ENCODE measurements at places on chromosomes 7 and 10.
A peak's percentile ranks its signal among the peaks of the same experiment; 100 is the strongest.

DNA sequence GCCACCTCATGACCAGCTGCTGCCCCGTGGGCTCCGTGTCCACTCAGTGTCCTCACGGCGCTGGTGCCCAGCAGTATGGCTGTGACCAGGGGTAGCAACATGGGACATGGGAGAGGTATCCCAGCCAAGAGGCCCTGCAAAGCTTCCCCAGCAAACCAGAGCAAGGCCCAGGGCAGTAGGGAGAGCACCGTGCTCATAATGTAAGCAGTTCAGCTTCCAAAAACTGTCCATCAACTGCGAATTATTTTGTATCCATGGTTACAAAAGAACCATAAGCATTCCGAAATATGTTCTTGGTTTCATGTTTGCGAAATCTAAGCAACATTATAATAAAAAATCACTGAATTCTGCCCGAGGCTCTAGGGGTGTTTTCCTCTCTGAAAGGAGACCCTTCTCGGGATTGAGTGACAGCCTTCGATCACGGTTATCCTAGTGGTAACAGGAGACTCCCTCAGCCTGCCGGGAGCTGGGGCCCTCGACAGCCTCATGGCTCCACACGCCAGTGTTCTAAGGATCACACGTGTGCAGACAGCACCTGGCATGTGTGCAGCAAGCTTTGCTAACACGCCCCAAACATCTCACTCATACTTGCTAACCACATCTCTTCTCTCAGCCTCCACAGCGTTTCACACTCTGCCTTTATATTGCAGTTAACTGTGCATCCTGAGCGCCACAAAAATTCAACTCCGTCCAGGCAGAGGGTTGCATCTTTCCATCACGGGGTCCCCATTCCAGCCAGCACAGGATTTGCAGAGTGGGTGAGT is 117.6 kb downstream of the DIP2C start:
- DNase-seq, result no peak

GRCh38 chr7:135933509-135934188 is 43.5 kb downstream of the MTPN start:
- DNase-seq, result no peak

DNA sequence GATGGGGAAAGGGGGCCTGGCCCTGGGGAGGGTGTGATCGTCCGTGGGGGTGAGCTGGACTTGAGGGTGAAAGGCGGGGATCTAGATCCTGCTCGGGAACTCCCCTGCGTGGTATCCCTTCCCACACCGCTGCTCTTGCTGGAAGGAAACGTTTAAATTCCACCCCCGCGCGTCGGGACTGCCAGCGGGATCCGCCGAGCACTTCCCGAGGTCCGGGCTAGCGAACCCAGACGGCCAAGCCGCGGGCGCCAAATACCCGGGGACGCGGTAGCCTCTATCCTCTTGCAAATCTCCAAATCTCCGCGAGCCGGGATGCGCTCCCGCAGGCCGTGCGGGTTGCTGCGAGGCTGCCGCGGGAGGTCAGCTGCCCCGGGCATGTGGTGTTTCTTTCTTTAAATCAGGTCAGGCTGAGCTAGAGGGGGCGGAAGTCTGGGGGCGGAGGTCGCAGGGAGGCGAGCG is 904 bp downstream of the NPTX2 start:
- DNase-seq, result no peak

DNA sequence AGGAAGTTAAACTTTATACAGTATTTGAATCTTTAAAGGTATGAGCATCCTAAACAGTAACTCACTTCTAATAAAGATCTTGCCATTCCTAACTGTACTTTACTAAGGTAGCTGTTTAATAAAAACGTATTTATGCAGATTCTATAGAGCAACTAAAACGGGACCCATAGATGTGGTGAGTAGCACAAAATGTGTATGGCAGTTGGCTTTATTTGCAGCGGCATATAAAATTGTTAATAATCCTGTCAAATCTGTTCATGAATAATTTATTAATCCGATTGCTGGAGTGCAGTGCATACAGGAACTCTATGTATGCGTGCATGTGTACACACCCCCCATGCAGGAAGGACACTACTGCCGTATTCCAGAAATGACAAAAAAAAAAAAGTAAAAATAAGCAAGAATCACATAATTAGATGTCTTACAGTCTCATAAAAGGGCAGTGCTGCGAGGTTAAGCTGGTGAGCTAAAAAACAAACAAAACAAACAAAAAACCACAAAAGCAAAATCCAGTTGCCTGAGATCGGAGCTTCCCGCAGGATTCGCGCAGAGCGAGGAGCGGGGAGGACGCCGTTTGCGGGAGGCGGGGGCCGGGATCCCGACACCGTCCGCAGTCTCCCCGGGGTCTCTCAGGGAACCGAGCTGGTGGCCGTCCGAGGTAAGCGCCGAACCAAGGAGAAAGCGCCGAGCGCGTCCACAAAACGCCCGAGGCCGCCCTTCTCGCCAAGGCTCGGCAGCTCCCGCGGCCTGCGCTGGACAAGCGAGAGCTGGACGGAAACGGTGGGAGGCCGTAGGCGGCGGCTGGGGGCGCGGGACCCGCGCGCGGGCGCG is 518 bp upstream of the COMMD3 start:
- no peak for DNase-seq

DNA sequence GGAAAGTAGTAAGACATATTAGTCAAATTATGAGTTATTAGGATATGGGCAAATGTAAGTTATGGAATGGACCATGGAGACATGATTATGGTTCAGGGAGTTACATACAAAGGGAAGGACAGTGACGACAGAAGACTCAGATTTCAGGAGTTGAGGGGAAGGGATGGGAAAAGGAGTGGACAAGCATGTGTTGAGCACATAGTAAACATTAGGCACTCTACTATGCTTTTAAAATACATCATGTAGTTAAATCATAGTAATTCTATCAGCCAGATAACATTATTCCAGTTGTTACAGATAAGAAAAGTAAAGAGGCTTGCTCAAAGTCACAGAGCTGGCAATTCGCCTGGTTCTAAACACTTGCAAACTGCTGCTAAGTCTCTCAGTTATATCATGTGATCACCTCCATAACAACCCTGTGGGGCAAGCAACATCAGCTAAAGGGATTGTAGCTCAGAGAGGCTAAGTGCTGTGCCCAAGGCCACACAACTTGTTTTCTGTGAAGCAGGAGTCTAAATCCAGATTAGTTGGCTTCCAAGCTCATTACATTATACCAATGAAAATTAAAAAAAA is 115.2 kb upstream of the MDFIC start:
- DNase-seq, result no peak

GRCh38 chr10:94123258-94123995 is 129.7 kb downstream of the PLCE1 start:
- no peak for DNase-seq

DNA sequence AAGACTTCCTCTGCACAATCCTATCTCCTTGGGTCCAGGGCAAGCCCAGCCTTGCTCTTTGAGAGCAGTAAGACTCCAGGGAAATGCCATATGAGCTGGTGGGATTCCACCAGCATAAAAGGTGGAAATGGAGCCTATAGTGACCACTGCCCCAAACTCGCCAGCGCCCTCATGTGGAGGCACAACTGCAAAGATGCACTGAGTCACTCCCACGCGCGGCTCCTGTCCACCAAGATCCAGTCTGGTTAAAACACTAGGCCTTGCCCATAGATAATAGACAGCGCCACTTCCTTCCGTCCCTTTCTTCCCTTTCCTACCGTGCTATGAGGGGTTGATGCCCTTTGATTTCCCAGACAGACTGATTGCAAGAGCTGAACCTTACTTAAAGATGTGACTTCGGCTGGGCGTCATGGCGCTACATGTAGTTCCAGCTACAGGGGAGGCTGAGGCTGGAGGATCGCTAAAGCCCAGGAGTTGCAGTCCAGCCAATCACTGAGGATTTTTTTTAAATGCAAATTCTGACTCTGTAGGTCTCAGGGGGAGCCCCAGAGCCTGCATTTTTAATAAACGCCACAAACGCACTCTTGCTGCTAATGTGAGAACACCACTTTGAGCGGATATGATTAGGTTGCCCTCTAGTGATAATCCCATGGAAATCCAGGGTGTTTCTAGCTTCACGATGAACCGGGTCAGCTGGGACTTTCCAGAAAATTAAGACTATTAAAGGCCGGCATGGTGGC is 136.5 kb downstream of the EPC1 start:
- DNase-seq, result peak; percentile 18

DNA sequence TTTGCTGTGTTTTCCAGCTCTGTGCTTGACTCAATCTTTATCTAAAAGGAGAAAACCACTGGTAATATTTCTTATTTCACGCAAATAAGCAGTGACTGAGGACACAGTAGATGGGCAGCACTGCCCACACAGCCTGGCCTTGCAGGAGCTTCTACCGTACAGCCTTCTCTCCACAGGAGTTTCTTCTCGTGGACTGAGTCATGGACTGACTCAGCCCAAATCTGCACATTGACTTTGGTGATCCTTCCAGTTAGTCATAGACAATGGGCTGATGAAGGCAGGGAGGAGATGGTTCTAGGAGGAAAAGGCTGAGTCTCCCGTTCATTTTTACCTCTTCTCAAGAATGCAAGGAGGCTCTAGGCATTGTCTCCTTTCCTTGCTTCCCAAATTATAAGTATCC is 200.7 kb downstream of the RAPGEF5 start:
- DNase-seq, result no peak

GRCh38 chr7:7964691-7965090 is 3.9 kb upstream of the GLCCI1 start:
- DNase-seq, result no peak

DNA sequence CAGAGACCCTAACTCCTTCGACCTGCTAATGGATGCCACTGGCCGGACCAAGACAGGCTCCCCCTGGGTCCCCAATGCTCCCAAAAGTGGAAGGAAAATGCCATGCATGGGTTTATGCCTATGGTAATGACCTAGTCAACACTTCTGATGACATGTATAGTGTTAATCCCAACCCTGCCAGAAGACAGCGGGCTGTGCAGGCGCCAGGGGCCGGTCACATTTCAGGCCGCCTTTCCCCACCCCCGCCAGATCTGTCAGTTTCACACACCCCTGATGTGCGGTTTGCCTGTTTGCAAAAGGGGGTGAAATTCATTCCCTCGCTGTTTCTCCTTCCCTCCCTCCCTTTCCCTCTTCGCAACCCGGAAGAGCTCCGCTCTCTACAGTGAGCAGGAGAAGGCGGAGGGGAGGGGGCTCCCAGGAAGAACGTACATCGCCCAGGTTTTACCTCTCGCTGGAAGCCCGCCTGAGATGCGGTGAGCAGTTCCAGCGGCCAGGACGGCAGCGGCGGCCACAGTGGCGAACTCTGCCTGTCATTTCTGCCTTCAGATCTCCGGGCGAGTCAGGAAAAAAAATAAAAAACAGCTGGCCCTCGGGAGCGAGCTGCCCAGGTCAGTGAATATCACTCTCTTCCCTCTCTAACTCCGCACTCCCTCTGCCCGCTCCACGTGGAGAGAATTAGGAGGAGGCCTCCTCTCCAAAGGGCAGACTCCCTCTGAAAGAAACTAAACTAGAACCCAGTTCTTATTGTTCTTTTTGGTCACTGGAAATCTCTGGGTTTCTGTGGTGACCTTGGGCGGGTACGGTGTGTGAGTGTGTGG is 9.4 kb upstream of the GATA3 start:
- DNase-seq, result no peak

- no peak for DNase-seq
These were observed 164.8 kb upstream of the COBL start for GRCh38 chr7:51481421-51481820.

DNA sequence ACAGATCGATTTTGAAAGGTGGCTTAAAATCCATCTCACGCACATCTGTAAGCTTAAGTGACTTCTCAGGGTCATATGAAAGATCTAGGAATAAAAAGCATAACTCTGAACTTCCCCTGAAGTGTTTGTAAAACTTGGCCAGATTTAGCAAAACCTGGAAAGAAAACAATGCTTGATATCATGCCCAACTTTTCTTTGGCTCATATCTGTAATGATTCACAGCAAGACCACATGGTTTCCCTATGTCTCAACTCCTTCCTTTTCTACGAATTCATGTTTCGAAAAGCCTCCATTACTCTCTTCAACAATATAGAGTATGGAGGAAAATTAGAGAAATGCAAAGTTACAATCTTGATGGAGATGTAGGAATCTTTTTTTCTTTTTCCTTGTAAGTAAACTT is 20.1 kb upstream of the CABCOCO1 start:
- no peak for DNase-seq

- DNase-seq, result no peak
These were observed 367.7 kb upstream of the SEMA3D start for GRCh38 chr7:85554236-85555178.

GRCh38 chr7:93813514-93813913 is 77.0 kb downstream of the TFPI2 start:
- no peak for DNase-seq

DNA sequence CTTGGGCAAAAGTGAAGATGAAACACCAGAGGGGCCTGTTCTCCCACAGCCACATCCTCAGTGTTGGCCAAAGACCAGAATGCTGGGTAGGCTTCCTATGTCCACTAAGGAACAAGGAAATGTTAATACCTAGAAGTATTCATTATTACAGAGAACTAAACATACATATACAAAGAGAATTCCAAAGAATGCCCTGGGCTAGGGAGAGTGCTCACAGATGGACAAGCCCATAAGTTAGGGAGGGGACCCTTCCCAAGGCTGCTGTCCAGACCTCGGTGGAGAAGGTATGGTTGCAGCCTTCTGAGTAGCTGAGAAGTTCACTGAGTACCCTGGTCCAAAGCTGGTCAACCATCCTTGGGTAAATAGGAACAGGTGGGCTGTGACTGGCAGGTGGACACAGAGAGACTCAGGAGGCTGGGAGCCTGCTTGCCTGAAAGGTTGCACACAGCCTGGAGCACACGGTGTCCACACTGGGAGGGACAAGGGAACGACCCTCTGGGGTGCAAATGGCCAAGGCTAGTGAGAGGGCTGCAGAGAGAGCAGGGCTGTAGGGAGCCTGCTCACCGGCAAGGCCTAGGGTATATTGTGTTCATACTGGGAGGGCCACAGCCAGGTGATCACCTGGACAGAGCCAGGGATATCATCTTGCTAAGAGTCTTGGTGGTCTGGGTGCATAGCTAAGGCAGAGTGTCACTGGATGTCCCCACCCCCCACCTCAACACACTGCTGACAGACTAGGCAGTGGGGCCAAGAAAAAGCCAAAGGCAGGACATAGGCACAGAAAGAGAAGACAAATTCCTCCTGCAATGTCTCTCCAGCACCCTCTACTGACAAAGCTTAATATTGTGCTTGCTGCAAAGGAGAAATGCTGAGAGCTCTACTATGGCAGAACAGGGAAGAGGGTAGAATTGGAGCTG is 40.3 kb downstream of the CPVL start:
- no peak for DNase-seq

- no peak for DNase-seq
These were observed 39.1 kb upstream of the AASS start for GRCh38 chr7:122183106-122183505.

GRCh38 chr7:130127821-130128317 is 57.5 kb downstream of the KLHDC10 start:
- no peak for DNase-seq

DNA sequence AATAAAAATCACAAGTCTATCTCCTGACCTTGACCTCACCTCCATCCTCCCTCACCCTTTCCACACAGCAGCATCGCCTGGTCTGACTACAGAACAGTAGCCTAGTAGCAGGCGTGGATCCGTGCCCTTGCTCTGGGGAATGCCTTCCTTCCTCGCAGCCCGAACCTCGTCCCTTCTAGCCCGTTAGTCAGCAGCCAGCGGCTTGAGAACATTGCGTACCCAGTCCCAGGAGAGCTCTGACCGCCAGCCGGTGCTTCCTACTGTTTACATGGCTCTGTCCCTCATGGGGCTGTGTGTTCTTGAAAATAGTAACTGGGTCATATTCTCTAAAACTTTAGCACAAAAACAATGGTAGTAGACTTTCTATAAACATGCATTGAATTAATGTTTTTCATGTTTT is 682.7 kb upstream of the IGFBP3 start:
- no peak for DNase-seq

GRCh38 chr10:78948621-78949030 is 120.1 kb upstream of the ZMIZ1 start:
- DNase-seq, result no peak
